ENCODE measurements at places on chromosomes 5 and 9. TPM values are rescaled to one million over a fixed set of nuclear protein-coding genes. Genes with fewer than 3 reads are reported as not detected.

NUDT12 gene
- 24.8 TPM for total RNA-seq

DNA sequence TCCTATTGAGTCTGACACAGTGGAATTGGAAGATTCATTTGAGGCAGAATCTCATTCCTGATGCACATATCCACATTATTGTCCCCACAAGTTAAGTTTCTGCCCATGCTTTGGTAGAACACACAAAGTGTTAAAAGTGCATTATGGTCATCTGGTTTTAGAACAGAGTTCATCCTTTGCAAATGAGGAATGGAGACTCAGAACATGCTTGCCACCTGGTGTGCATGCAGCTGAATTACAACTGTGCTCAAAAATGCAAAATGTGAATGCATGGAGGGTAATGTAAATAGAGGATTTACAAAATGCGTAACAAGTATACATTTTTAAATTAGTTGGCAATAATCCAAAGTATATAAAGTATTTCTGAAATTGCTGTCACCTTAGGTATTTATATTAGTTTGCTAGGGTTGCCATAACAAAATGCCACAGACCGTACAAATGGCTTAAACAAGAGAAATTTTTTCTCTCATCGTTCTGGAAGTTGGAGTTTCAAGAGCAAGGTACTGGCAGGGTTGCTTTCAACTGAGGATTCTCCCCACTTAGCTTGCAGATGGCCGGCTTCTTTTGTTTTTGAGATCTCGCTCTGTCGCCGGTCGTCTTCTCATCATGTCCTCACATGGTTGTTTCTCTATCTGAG, 671.1 kb downstream of the TAF11L14 start:
- no peaks in the 10 kb centered on the region for H3K36me3 ChIP-seq
- no peak overlapping the region for H3K27ac ChIP-seq
- no peak overlapping the region for H3K4me3 ChIP-seq

FGFR4 gene
- total RNA-seq, result 58.7 TPM

- no peak overlapping the region for H3K4me3 ChIP-seq
- H3K36me3 ChIP-seq, result no peaks in the 10 kb centered on the region
- H3K27me3 ChIP-seq, result no peaks in the 10 kb centered on the region
- DNase-seq, result no peak
Measured at GRCh38 chr5:82817897-82818676, 259.1 kb downstream of the TMEM167A start.

DNA sequence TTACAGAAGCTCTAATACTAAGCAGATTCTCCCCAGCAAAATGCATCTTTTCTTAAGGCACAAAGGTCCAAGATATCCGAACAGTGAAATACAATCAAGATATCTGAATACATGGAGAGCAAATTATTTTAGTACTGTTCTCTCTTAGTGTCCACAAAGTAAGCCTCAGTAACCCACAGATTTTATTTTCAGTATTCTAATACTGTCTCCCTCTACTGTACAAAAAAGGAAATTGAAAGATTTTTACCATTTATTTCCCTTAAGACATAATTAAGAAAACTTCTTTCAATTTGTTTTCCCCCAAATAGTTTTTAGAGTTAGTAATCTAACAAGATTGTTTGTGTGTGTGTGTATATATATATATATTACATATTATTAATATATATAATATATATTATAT, 24.7 kb upstream of the NOL6 start:
- no peak for DNase-seq
- H3K27ac ChIP-seq, result no peak overlapping the region
- H3K4me1 ChIP-seq, result no peaks in the 10 kb centered on the region
- H3K27me3 ChIP-seq, result no peaks in the 10 kb centered on the region
- H3K36me3 ChIP-seq, result no peaks in the 10 kb centered on the region
